ENCODE measurements at places on chromosomes 11 and 22.

GRCh38 chr22:25645266-25645665 is 80.8 kb downstream of the GRK3 start:
- no peak for DNase-seq

- DNase-seq = no peak
Measured at GRCh38 chr11:118878163-118878563, 5.5 kb upstream of the CXCR5 start.

DNA sequence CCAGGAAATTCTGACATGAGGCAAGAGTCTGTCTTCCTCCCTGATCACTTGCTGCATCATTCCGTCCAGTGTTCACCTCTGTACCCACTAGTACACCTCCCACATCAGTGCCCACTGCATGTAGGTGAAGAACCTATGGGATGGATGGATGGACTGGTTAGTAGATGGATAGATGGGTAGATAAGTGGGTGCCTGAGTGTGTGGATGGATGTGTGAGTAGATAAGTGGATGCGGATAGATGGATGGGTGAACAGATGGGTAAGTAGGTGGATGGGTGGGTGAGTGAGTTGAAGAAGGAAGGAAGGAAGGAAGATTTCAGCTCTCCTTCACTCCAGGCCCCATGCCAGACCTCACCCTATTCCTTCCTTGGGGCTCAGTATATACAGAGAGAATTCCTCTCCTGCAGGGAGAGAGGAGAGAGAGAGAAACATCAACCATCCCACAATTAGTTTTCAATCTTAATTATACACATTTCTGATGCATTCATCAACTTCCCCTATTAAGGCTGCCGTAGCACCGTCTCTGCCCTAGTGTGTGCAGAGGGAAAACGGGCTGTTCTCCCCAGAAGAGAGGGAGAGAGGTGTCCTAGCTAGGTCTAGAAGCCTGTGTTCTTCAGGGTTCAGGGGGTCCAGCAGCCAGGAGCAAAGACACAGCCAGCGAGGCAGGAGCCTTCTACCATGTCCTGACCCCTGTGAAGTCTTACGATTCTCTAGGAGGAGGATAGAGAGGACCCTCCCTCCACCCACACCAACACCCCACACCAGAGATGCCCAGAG is 125.3 kb downstream of the BUD13 start:
- no peak for DNase-seq

GRCh38 chr11:32080361-32080980 is 10.4 kb upstream of the RCN1 start:
- no peak for DNase-seq

DNA sequence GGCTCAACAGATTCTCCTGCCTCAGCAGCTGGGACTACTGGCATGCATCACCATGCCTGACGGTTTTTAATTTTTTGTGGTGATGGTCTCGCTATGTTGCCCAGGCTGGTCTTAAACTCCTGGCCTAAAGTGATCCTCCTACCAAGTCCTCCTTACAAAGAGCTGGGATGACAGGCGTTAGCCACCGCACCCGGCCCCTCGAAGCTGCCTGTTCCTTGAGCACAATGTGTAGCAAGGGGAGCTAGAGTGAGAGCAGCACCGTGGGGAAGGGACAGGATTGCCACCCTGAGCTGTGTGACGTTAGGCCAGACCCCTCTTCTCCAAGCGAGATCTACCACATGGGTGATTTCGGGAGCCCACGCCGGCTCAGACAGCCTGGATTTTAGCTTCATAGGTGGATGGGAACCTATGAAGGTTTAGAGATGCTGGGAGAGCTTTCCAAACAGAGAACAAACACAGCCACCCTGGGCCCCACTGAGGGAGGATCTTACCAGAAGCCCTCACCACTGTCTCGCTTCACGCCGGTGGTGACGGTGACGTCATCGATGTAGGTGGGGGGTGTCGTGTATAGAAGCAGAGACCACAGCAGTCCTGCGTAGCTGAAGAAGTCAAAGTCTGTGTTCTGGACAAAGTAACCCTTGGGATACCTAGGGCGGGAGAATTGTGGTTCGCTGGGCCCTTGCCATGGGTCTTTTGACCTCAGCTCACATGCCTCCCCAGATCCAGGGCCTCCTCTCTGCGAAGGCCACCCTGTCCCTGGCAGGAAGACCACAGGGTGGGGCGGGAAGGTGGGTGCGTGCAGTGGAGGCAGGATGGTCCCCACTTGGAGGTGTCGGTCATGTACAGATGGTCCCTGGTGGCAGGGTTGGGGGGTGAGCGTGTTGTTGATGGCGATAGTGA is 23.1 kb downstream of the RGL4 start:
- no peak for DNase-seq

- DNase-seq = no peak
Measured at GRCh38 chr22:24703101-24703500, 71.4 kb downstream of the PIWIL3 start.

DNA sequence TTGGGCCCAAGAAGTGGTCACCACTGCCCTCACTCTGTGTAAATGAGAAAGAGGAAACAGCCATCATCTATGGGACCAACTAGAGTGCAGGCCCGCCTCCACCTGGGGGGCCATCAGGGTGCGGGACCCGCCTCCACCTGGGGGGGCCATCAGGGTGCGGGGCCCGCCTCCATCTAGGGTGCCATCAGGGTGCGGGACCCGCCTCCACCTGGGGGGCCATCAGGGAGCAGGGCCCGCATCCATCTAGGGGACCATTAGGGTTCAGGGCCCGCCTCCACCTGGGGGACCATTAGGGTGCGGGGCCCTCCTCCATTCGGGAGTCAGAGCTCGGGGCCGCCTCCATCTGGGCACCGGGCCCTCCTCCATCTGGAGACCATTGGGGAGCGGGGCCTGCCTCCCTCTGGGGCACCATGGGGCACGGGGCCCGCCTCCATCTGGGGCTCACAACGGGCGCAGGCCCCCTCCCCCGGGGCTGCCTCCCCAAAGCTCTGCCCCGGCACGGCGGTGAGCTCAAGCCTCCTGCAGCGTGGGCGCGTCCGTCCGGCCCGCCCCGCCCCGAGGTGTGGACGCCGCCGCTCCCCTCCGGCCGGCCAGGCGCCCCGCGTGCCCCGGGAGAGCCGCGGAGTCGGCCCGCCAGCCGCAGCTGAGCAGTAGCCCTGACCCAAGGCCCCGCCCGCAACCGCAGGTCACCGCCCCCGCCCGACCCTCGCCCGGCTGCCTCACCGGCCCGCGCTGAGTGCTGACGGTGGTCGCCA is 512 bp downstream of the TOLLIP start:
- DNase-seq = no peak

GRCh38 chr11:364991-365725 is 4.1 kb upstream of the B4GALNT4 start:
- no peak for DNase-seq
